ENCODE measurements at places on chromosomes 7 and 10.

GRCh38 chr10:80542652-80543318 is 5.1 kb downstream of the SH2D4B start:
- no peak for DNase-seq

DNA sequence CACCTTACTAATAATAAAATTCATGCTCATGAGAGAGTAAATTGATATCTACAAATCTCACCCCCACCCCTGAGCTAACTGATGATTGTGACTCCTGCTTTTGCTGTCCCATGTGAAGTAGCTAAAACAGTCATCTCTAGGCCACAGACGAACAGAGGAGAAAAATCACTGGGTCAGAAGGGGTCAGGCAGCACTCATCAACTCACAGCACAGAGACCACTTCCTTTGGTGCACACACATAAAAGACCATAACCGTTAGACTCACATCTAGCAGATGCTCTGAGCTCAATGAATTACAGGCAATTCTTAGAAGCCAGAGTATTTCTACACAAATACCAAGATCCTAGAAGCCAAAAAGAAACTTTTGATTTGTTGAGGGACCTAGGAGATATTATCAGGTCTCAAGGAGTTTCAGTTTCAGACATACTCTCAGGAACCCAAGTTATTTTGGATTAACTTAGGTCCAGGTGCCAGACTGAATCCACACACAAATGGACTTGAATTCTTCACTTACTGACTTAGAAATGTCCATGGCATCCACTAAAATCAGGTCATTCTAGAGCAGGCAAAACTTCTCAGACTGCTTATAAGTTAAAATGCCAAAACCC is 65.0 kb upstream of the TES start:
- no peak for DNase-seq

- DNase-seq: no peak
These were observed 1.9 kb upstream of the HSPA12A start for GRCh38 chr10:116744163-116744753.

- DNase-seq: no peak
These were observed 3.2 kb downstream of the ACADSB start for GRCh38 chr10:123011987-123012386.

GRCh38 chr7:155820788-155821187 is 8.5 kb upstream of the SHH start:
- DNase-seq: no peak

DNA sequence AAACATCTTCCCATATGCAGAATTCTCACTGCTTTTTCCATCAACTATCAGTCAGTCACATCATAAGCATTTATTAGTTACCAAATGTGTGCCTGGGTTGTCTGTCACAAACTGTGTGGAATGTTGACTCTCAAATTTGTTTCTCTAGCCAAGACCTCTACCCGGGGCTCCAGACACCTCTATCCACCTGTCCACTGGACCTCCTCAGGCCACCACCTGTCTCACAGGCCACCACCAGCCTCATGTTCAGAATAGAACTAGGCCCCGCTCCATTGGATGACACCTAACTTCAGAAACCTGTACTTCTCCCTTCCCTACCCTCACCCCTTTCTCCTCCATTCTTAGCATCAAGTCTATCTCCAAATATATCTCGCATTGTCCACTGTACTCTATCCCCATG is 176.9 kb downstream of the CHN2 start:
- no peak for DNase-seq

GRCh38 chr7:101624246-101625001 is 4.7 kb downstream of the MYL10 start:
- peak; percentile 71 for DNase-seq

- no peak for DNase-seq
These were observed 22.5 kb downstream of the ST8SIA6 start for GRCh38 chr10:17431871-17432311.

GRCh38 chr7:3605222-3605621 is 304.2 kb downstream of the SDK1 start:
- DNase-seq: no peak

DNA sequence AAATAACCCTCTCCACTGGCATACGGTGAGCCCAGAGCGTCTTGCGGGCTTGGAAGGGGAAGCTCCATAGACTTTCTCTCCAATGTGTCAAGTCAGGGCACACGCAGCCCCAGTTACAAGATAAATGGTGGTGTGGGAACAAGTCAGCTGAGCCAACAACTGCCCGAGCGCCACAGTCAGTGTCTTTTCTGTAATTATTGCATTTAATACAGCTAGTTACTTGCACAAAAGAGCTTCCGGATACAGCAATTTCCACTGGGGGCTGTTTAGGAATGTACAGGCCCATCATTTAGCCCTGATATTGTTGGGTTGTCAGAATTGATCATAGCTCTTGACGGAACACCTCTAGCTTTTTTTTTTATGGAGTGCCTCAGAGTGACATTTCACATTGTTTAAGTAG is 193.5 kb upstream of the SP8 start:
- DNase-seq: no peak

- no peak for DNase-seq
These were observed 157.5 kb upstream of the PHYHIPL start for GRCh38 chr10:59018977-59019376.

GRCh38 chr10:132992433-132993215 is 50.3 kb upstream of the CFAP46 start:
- no peak for DNase-seq

- DNase-seq: no peak
These were observed 41.2 kb downstream of the ZCCHC24 start for GRCh38 chr10:79404231-79404609.

GRCh38 chr10:96365571-96365970 is 6.8 kb upstream of the OPALIN start:
- no peak for DNase-seq
